ENCODE measurements at places on chromosomes 5 and 9. TPM values are rescaled to one million over a fixed set of nuclear protein-coding genes. Genes with fewer than 3 reads are reported as not detected.

- no peak for DNase-seq
Measured at GRCh38 chr5:138468966-138469539, 3.8 kb downstream of the EGR1 start.

GRCh38 chr9:9585920-9586319 lies 1026.9 kb downstream of the PTPRD start:
- DNase-seq: no peak

DNA sequence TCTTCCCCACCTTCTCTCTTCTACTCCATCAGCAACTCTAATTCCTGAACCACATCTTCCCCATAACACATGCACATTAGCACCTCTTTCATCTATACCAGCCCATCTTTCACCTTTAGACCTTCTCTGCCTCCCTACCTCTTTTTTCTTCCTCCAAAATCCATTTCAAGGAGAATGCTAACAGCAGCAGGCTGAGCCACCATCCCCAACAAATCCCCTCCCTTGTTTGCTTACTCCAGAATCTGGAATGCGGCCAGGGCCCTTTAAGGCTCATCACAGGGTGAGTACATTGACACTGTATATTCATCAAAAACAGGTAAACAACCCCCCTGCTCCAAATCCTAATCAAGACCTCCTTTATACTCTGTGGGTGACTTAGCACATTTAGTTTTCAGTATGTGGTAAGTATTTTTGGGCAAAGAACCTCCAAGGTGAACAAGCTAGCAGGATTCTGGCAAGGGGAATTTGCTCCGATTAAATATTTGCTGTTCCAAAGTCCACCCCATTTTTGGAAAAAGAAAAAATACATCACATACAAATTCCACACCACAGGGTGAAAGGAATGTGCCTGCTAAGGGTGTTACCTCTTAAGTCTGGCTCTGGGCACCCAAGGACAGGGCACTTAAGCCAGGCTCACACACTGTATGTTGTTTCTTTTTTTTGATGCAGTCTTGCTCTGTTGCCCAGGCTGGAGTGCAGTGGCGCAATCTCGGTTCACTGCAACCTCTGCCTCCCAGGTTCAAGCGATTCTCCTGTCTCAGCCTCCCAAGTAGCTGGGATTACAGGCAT lies 71.4 kb downstream of the SERINC5 start:
- no peak for DNase-seq

GRCh38 chr5:159817262-159818029 lies 98.8 kb upstream of the ADRA1B start:
- no peak for DNase-seq

DNA sequence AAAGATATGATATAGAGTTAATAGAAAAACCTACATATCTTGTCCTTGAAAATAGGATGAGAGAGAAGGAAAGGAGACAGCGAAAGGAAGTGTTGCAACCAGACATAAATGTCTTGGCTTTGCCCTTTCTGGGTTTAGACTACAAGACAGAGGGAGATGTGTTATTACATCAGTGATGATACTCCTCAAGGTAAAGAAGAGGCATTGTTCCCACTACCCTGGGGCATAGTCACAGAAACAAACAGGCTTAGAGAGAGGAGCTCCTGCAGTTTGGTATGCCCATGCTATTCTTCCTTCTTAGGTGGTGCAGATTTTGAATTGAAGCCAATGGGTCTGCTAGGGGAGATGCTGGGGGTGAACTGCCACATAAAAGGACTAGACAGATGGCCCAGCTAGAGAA lies 166.8 kb upstream of the RFX3 start:
- DNase-seq: no peak

GRCh38 chr5:40743771-40744170 lies 12.0 kb downstream of the TTC33 start:
- DNase-seq: no peak

Gene TPPP
- total RNA-seq: 0.04 TPM

Gene PCDHGA8
- 0.54 TPM for total RNA-seq

Gene PCDHGA4
- 0.34 TPM for total RNA-seq
